Stimulated activated CD4-positive, alpha-beta T cell treated with anti-CD3 and anti-CD28 coated beads, Interleukin-15, amount 100 ng/mL, for 1 hour (primary cell): ENCODE measurements at places on chromosomes 3 and 15.

- no peak for DNase-seq
Measured at GRCh38 chr3:173529062-173529711, 131.6 kb downstream of the NLGN1 start.

GRCh38 chr3:109023656-109024254, 70.1 kb upstream of the GUCA1C start:
- DNase-seq: no peak

- no peak for DNase-seq
Measured at GRCh38 chr15:60480149-60480548, 1.2 kb upstream of the ICE2 start.

- no peak for DNase-seq
Measured at GRCh38 chr3:156479604-156480003, 75.3 kb downstream of the SSR3 start.

- no peak for DNase-seq
Measured at GRCh38 chr3:99762901-99763300, 54.8 kb upstream of the CMSS1 start.

DNA sequence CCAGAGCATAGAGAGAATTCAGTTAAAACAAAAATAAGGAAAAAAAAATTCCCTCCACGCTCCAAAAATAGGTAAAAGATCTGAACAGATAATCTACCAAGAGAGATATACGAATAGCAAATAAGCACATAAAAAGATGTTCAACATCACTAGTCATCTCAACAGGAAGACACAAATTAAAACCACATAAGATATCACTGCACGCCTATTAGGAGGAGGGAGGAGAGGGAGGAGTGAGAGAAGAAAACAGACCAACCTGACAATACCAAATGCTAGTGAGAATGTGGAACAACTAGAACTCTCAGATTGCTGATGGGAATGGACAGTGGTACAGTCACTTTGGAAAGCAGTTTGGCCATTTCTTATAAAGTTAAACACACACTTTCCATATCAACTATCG, 212.5 kb downstream of the FMN1 start:
- no peak for DNase-seq

GRCh38 chr15:90071220-90071807, 31.0 kb downstream of the IDH2 start:
- DNase-seq: peak; percentile 59

- no peak for DNase-seq
Measured at GRCh38 chr3:50381383-50381782, 22.1 kb upstream of the TMEM115 start.

- DNase-seq: no peak
Measured at GRCh38 chr3:115913069-115913686, 289.9 kb downstream of the GAP43 start.

- no peak for DNase-seq
Measured at GRCh38 chr15:86649277-86649676, 569.6 kb downstream of the AGBL1 start.

DNA sequence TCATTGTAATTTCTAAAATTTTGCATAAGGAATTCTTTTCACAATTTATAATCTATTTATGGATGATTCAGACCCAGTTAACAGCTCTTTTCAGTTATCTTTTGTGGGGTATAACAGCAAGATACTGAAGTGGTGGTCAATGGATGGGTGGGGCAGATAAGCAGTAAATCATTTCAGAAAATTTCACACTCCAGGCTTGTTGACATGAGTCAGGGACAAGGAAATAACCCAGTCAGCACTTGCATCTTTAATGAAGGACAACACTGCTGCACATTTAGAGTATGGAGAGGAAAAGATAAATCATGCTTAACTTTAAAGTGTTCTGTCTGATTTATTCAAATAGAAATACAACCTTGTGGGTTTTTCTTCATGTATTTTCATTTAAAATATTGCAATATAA, 181.6 kb downstream of the ROBO1 start:
- DNase-seq: no peak

DNA sequence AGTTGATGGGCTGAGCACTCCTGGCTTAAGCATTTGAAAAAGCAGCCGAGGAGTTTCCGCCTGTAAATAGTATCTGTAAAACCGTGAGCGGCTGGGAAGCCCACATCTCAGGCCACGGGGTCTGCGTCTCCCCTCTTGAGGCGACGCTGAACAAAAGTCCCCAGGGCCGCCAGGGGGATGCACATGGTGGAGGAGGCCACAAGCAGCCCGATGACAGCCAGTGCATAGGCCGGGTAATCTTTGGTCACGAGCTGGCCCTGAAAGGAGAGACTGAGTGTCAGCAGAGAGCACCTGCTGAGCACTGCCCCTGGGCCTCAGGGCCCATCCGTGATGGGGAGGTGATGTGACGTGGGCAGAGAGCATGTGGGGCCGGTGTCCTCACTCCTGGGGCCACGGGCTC, 37.5 kb downstream of the SLC6A20 start:
- no peak for DNase-seq

GRCh38 chr3:78506581-78507195, 1261.1 kb downstream of the ROBO1 start:
- DNase-seq: no peak

GRCh38 chr3:101375586-101375985, 55.2 kb upstream of the IMPG2 start:
- no peak for DNase-seq

GRCh38 chr3:30691944-30692343, 85.5 kb downstream of the TGFBR2 start:
- no peak for DNase-seq

DNA sequence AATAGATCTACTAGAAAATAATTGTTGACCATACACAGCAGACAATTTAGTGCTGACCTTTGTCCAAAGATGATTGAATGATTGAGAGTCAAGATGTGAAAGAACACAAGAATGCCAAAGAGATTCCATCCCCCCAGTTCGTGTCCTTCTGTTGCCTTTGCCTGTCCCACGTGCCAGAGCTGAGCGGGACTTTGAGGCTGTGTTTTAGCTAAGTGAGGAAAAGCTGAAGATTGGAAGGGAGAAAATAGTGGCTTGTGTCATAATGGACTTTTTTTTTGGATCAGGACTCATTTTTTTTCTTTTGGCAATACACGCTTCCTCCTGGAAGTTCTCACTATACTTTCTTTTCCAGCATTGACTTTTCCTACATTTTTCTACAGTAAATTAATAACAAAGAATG, 206.6 kb upstream of the MDFIC2 start:
- no peak for DNase-seq

- no peak for DNase-seq
Measured at GRCh38 chr3:79729096-79729495, 38.7 kb downstream of the ROBO1 start.

GRCh38 chr3:172177046-172177445, 137.7 kb downstream of the FNDC3B start:
- no peak for DNase-seq
